Uterus (tissue), 4 donors: ENCODE measurements at places on chromosomes 1 and 21. TPM values are rescaled to one million over a fixed set of nuclear protein-coding genes. Genes with fewer than 3 reads are reported as not detected.

DNA sequence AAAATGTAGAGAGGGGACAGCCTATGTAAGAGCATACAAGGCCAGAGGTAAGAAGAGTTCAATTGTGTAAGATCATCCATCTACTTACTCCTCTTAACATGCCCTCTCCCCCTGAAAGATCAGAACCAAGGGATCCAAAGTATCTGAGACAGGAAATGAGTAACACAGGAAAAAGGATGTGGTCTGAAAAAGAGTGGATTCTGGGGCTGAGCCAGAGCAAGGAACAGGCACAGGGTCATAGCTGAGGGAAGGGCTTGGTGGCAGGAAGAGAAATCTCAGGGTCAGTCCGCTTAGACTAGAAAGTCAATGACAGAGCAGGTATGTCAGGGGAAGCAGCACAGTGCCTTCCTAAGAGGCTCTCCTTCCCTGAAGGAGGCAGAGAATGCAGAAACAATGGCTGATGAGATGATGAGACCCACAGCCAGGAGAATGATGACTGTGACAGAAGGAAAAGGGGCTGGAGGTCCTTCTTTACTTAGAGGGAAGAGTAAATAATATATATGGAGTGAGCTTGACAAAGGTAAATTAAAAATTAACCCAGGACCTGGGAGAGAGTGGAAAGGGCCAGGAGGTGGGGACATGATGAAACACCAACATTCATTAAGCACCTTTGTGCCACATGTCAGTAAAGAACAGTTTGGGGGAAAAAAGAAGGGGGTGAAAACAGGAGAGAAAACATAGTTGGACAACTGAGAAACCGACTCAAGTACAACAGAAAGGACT lies 26.2 kb upstream of the A3GALT2 start:
- peak; percentile 75 for DNase-seq

- no peak for DNase-seq
These were observed 231.2 kb downstream of the DSCAM start for GRCh38 chr21:40615505-40616376.

- DNase-seq, result no peak
These were observed 76.8 kb downstream of the FOXJ3 start for GRCh38 chr1:42258218-42258617.

DNA sequence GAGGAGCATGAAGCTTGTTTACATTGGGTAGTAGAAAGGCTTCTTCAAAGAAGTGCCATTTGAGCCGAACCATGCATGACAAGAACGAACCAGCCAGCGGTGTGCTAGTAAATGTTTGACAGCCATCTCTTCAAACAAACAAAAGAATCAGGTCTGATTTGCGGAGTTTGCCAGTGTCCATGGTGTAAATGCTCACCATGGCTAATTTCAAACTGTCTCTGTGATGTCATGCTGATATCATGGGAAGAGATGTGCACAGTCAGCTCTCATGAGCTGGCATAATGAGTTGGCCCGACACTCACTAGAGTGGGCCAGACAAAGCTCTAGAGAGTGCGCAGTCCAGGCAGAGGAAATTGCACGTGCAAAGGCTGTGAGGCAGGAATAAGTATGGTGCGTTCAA lies 101.1 kb downstream of the KAZN start:
- no peak for DNase-seq

DNA sequence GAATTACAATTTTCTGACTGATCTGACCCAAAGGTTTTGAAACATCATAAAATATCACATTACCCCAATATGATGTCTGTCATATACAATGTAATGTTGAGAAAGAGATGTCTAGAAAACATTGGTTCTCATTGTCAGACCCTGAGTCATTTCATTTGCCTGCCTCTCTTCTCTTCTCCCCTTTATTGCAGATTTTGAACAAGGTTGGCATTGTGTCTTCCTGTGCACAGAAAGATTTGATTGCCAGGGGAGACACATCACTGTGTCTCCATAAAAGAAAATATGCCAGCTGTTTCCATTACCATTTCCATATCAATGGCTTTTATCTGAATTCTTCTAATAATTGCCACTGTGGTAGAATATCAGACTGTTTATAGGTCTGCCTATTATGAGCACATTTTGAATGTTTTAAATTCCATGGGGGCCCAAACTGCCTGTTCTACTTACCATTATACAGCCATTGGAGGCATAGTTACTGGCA lies 65.6 kb downstream of the IFI44 start:
- no peak for DNase-seq

DNA sequence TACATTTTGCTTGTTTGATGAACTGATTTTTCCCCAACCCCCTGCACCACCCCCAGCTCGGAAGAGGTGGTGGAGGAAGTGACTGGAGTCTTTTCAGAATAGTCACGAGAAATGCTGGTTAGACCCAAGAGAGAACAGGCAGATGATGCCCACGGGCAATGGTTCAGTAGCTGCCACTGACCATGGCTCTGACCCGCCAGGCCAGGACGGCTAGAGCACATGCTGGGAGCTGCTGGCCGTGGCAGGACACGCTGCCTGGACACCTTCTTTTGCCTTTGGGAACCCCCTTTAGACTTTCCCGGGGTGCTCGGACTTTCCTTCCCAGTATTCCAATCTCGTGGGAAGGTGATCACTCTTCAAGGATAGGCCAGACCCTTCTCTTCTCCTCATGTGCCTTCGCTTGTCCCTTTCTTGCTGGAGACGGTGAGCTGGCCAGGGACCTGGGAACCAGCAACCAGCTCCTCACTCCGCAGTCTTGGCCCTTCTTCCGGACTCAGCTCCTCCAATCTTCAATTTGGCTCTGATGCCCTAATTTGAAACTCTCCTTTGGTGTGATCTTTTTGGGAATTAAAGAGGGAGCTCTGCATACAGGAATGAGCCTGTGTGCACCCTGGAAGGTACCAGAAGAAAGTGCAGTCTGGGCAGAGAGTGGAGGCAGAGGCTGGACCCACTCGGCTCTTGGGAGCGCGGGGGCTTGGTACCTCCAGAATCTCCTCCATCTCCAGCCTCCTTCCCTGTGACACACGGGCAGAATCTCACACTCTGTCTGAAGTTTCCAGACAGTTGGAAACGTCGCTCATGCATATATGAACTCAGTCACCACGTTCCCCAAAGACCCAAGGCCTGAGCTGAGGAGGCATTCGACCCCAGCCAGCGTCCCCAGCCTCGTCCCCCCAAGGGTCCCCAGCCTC lies 4.0 kb upstream of the PDE9A start:
- no peak for DNase-seq

GRCh38 chr1:156920233-156921052 lies at the start of gene LRRC71:
TSS of gene LRRC71 (plus strand) at chr1:156920632. CDS start at chr1:156920804, 172 bp downstream.
- peak; percentile 64 for DNase-seq

DNA sequence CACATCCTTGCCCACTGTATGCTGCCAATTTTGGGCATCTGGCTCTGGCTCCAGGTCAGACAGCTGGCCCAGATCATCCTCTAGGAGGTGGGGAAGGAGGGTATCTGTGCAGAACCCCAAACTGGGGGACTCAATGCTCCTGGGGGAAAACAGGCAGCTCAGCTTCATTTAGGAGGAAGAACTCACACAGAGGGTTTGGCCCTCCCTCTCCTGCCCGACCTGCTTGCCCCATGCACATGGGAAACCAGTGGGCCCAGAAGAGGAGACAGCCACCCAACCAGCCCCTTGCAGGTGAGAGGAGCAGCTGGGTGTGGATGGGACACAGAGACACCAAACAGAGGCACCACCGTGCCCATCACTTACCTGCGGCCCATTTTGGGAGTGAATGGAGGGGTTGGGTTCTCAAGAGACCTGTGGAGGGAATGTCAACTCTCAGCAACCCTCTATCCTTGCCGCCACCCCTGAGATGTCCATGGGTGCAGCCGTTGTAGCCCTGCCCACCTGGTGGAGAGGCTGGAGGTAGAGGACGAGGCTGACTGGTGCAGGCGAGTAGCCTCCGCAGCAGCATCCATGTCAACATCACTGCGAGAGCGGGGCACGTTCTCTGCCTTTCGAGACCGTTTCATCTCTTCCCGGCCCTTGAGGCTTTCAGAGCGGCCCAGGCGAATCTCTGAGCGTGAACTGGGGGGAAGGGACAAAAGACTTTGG lies 27.5 kb downstream of the LRRC71 start:
- no peak for DNase-seq

GRCh38 chr1:200894712-200895442 lies at the start of gene INAVA:
TSS of gene INAVA (plus strand) at chr1:200894900. CDS start at chr1:200898401, 3,501 bp downstream.
- DNase-seq, result no peak

- no peak for DNase-seq
These were observed 54.0 kb upstream of the CTTNBP2NL start for GRCh38 chr1:112341986-112342385.

- no peak for DNase-seq
These were observed 161.2 kb downstream of the NPHP4 start for GRCh38 chr1:5830771-5831599.

DNA sequence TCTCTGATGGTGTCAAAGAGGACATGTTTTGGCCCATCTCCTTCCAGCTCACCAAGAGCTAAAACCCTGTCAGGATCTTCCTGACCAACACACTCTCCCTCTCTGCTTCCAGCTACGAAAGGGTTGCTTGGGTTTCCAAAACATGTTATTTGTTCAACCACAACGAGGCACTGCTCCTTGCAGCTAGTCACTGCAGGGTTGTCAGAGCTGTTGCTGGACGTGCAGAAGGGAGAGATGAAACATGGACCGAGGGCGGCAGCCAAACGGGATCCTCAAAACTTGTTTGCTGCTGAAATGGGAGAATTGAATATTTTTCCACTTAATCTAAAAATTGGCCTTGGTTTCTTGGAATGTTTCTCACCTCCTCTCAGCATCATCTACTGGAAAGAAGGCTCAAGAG lies 12.4 kb downstream of the ZBTB18 start:
- no peak for DNase-seq

GRCh38 chr1:82318265-82318664 lies 517.5 kb downstream of the ADGRL2 start:
- DNase-seq, result no peak

GRCh38 chr1:213979751-213980586 lies 7.8 kb upstream of the PROX1 start:
- no peak for DNase-seq

DNA sequence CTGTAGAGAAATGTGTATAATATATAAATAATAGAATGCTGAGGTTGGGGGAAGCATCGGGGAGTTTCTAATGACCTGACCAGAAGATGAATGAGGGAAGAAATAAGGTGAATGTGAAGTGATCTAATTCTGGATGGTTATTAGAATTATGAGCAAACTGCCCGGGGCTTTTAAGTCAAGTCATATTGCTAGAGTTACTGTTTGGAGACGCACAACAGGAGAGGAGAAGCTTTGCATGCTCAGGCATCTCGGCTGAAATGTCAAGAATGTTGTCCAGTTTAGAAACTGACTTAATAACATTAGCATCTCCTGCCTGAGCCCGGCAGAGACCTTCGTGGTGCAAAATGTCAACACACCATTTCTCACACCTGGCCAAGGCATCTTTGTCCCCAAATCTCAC lies 119.1 kb downstream of the RRAGC start:
- DNase-seq, result no peak

LCE1E gene
- total RNA-seq, result not detected

DNA sequence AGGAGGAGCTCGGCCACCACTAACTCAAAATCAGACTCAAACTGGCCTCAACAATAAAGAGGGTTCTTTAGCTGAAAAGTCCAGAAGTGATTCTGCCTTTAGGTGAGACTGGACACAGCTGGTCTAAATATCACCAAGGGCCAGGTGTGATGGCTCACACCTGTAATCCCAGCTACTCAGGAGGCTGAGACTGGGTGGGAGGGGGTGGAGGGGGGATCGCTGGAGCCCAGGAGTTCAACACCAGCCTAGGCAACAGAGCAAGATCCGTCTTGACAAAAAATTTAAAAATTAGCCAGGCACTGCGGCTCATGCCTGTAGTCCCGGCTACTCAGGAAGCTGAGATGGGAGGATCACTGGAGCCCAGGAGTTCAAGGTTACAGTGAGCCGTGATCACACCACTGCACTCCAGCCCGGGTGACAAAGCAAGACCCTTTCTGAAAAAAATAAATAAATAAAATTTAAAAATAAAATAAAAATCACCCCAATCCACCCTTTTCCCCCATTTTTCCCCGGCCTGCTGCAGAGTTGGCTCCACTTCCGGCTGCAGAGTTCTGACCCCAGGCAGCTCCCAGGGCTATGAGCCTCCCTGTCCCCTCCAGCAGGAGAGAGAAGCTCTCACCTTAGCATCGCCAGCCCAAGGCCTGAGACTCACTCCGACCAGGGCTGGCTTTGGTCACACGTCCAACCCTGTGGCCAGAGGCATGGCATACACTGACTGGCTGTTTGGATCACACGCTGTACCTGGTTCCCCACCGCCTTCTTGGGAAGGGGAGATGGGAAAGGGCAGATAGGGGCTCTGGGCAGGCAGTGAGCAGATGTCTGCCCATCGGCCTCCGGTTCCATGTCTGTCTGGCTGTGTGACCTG lies 87.3 kb upstream of the IFFO2 start:
- DNase-seq, result no peak

GRCh38 chr1:6259491-6260362 lies 1.2 kb downstream of the GPR153 start:
- DNase-seq, result peak; percentile 91

- DNase-seq, result no peak
These were observed 123.1 kb downstream of the CLIC6 start for GRCh38 chr21:34791776-34792503.

DNA sequence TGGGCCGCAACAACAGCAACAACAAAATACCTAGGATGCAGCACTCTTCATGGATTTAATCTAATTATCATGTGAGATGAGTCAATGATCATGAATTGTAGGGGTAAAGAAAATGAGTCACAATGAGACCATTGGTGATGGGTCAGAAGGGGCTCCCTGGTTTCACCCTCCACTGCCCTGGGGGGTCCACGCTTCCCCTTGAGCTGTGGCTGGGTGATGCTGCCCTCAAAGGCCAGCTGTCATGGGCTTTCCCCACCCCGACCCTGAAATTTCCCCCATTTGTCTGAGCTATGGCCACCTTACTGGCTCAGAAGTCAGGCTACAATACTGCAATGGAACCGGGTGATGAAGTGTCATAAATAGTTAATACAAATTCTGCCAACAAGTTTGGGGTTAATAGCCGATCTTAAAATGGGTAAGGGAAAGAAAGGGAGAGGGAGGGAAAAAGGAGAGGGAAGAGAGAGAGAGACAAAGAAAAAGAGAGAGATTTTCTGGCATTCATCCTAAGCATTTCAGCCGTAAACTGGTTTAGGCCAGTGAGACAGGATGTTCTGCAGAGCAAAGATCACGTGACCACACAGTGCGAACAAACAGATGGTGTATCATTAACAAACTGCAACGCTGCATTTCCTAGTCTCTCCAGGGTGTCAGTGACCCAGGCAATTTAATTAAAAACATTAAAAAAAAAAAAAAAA lies 143.4 kb upstream of the ERRFI1 start:
- DNase-seq, result peak; percentile 50

DNA sequence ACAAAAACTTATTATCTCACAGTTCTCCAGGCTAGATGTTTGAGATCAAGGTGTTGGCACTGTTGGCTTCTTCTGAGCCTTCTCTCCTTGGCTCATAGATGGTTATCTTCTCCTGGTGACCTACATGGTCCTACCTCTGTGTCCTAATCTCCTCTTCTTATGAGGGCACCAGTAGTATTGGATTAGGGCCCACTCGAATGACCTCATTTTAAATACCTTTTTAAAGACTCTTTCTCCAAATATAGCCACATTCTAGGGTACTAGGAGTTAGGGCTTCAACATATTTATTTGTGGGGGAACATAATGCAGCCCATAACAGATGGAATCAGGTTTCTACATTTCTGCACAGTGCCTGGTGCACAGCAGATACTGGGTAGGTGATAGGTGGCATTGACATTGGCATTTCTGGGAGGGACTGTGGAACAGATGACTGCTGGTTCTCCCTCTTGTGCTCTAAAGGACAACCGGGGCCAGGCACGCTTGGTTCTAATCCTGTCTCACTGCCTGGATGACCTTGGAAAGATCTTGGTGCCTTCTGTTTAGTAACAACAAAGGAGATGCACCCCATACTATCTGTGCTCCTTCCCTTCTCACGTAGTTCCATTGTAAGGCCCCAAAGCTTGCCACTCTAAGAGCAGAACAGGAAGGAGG lies 140.3 kb downstream of the PLPP3 start:
- no peak for DNase-seq

GRCh38 chr1:8721679-8722324 lies 95.6 kb downstream of the RERE start:
- DNase-seq, result no peak
